ENCODE measurements at places on chromosomes 7 and 10.

GRCh38 chr10:16952080-16952479 is 134.9 kb upstream of the RSU1 start:
- DNase-seq: no peak

- DNase-seq: no peak
These were observed 61.6 kb downstream of the DENND11 start for GRCh38 chr7:141640239-141640840.

GRCh38 chr7:88202799-88203198 is 17.0 kb downstream of the SRI start:
- DNase-seq: no peak

DNA sequence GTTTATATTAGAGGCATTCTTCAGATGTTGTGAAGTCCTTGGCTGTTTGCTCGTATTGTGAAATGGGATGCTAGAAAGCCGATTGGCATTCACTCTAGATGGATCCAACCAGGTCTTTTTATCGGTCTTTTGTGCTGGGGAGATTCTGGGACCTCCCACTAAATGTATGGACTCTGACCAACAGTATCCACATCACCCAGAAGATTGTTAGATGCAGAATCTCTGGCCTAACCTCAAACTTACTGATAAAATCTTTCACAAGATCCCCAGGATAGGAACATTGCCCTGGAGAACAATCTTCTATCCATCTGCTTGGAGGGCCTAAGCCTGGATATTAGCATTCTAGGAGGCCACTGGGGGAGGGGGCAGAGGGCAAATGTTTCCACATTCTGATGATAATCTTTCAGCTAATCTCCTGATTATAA is 160.9 kb downstream of the PLXDC2 start:
- DNase-seq: no peak

DNA sequence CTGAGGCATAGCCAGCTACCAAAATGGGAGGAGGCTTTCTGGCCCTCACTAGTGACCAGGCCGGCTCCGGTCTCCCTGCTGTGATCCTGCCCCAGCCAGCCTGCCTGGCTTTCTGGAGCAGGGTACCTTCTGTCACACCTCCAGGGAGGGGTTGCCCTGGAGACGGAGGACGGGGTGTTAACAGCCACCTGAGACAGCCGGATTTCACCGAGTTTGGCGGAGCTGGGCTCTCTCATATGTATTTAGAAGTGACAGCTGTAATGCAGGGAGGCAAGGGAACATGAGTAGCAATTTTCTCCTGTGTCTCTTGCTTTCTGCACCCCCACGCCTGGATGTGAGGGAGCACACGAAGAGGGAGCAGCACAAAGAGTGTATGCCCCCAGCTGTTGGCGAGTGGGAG is 473.3 kb downstream of the PLXNA4 start:
- no peak for DNase-seq

DNA sequence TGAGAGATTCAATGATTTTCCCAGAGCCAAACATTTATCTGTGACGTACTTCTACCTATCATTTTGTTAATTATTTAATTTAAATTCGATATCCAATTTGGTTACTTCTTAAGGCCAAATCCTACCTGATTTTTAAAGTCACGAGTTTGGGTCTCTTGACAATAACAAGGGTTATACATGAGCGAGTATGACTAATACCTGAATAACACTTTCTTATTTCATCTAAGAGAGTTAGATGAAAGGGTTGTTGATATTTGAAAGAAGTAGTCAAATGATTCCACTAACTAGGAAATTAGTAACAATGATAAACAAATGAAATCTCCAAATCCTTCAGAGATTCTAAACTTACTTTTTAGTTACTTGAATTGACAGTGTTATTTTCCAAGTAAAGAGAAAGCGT is 1086.9 kb downstream of the XPNPEP1 start:
- no peak for DNase-seq

DNA sequence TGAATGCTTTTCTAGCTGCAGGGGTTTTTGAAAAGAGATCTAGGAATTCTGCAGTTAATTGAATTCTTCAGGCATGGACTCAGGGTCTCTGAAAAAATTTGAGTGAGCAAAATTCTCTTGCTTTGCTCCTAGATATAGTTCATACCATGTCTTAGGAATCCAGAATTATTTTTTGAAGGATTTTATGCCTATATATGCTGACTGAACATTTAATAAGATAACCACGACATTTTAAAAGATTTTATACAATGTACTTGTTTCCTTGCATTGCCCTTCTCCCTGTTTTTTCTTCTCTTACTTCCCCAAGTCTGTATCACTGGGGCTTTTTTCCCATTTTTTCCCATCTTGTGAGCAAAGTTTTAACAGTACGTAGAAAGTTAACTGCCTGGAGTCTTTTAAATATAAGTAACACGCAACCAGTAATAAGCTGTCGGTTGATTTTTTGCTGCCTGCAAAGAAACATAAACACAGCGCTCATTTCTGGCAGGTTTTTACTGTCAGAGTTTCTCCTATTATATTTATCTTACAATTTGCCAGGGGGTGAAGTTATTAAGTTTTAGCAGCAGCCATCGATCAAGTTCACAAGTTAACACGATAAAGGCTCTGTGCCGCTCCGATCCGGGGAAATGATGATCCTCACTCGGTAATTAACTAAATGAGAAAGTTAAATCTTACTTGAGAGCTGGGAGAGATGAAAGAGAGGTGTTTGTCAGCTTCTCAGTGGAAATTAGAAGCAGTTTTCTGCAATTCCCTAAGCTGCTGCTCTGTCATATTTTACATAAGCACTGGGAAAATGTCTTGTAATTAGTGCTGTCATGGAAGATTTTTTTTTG is 81.0 kb downstream of the POLL start:
- no peak for DNase-seq

DNA sequence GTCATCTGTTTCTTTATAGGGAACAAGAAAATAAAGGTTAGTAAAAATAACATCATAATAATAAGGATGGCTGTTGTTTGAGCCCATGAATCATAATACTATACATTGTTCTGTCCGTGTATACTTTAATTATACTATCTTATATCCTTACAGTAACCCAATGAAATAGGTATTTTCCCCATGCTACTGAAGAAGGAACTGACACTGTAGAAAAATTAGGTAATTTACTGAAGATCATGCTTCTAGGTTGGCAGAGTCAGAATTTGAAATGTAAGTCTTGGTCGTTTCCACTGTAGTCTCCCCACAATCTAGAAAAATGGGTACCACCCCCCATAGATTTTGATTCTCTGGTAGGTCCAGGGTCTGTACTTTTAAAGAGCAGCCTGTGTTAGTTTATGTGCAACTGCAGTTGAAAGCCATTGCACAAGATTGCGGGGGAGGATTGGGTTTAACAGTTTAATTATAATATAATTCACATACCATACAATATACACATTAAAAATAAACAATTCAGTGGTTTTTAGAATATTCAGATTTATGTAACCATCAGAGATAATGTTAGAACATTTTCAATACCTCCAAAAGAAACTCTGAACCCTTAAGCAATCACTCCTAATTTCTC is 47.7 kb downstream of the SHOC2 start:
- no peak for DNase-seq

Data from left hindlimb (tissue), 1 donor.